ENCODE measurements at places on chromosomes 1 and 21.

- peak; percentile 71 for DNase-seq
These were observed 7.8 kb downstream of the CASZ1 start for GRCh38 chr1:10788592-10789006.

DNA sequence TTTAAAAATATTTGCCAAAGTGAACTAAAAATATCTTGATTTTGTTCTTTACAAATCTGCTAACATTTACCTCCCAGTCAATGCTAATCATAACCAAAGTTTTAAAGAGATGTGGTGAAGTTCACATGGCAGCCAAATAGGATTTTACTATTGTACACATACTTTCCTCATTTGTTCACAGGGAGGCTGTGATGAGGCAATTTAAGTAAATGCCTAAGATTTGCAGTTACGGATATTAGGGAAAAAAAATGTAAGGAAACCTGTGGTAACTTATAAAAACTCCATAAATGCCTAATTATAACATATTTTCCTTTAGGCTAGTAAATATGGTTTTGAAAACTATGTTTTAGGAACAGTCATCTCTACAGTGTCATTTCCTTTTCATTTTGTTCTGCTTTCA lies 32.4 kb downstream of the RGS5 start:
- no peak for DNase-seq

DNA sequence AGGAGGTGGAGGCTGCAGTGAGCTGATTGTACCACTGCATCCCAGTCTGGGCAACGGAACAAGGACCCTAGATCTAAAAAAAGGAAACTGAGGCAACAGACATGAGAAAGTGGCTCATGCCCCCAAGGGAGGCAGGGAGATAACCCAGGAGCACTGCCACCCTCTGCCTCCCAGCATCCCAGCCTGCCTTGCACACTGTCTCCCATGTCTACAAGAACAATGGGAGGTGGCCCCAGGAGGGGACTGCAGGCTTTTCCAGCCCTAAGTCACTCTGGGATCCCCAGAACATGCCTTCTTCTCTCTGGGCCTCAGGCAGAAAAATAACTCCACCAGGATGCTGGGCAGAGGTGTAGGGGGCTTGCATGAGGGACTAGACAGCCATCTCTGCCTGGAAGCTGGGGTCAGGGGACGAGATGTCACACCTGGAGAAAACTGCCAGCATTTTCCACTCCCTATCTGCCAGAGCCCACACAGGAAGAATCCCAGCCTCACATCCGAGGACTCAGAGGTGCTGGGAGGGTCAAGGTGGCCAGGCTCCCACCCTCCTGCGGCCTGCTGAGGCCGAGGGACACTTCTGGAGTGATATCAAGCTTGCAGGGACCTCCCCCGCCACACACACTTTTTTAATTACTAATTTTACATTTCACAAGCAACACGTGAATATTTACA lies 21.4 kb downstream of the RUNX3 start:
- DNase-seq = no peak

DNA sequence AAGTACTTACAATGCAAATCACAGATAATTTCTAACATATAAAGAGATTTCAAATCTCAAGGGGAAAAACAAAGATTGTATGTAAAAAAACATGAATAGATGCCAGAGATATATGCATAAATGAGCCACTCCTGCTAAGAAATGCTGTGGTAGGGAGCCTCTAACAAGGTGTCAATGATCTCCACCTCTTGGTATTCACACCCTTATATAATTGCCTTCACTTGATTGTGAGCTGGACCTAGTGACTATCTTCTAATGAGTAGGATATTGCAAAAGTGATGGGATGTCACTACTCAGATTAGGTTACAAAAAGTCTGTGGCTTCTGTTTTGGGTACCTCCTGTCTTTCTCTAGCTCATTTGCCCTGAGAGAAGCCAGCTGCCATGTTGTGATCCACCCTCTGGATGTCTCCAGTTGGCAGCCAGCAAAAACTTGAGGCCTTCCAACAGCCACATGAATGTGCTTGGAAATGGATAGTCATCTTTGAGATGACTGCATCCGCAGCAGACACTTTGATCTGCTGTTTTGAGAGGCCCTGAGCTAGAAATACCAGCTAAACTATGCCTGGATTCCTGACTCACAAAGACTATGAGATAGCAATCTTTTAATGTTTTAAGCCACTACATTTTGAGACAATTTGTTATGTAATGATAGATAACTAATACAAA lies 196.1 kb upstream of the FGGY start:
- DNase-seq = no peak

- DNase-seq = no peak
These were observed 5.1 kb upstream of the OLFML2B start for GRCh38 chr1:162028726-162029125.

DNA sequence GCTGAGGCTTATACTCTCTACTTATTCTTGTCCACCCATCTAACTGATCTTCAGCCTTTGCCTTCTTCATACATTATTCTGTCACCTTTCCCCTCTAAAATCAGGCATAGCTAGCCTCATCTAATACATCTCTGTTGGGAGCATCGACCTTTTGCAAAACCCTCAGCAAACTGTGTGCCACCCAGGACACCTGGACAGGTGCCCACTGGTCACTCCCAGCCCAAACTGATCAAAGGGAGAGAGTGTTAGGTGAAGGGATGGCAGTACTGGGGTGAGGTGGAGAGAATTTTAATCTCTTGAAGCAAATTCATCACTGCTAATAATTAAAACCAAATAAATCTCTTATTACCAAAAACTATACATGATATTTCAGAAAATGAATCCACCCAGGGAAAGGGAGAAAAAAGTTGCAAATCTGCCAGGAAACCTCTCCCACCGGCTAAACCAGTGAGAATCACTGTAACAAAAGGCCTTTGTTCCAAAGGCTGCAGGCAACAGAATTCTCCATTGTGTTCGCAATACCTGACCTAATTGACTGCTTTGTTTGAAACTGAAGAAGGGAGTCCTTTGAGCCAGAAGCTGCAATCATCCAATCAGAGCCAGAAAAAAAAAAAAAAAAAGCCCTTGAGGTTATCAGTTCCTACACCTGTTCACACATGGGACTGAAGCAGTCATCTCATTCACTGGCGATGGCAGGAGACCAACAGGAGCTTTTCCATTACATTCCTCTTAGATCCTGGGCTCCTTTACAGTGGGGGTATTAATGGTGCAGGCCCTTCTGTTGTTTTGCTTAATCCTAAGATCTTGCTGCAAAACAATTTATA lies 172.6 kb downstream of the APP start:
- no peak for DNase-seq

- no peak for DNase-seq
These were observed 84.7 kb upstream of the VAMP3 start for GRCh38 chr1:7686301-7686850.

DNA sequence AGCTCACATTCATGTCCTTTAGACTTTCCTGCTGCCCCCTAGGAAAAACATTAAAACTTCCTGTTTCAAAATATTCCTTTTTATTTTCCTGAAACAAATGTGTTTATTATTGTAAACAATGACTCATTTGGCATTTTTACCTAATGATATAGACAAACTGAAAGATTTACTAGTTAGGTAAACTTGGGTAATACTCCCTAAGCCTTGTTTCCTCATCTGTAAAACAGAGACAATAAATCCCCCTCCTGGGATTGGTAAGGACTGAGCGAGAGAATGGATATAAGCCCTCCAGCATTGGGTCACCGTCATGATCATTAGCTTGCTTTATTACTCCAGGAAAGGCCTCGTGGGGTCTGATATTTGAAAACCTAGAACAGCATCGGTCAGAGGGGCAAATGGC lies 59.8 kb downstream of the LPAR3 start:
- DNase-seq = no peak

- no peak for DNase-seq
These were observed 297.8 kb downstream of the BRINP3 start for GRCh38 chr1:190179817-190180216.

DNA sequence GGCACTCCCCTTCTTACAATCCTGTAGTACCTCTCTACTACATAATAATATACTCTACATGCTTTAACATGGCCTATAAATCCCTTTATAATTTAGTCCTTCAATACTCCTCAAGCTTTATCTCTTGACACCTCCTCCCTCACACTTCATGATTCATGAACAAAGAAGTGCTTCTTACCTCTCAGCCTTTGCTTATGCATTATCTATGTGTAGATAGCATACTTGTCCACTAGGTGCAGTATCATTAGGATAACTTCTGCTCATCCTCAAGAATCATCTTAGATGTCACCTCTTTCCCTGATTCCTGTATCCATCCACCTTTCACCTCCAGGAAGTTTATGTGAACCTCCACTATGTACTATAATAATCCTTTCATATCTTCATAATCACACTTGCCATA lies 74.4 kb downstream of the COL24A1 start:
- no peak for DNase-seq

GRCh38 chr1:95223110-95223509 lies 10.9 kb upstream of the RWDD3 start:
- DNase-seq = no peak

DNA sequence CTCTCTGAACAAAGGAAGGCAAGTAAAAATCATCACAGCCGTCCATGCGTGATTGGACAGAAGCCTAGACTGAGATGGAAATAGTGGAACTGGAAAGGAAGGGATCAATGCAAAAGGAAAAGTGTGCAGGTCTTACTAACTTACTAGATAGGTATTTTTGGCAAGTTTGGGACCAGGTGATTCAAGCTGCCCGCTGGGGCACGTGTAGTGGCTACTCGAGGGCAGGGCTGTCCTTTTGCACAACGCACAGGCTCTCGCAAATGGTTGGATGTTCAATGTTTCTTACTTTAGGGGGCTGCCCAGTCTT lies 566 bp upstream of the ALG6 start:
- no peak for DNase-seq

- no peak for DNase-seq
These were observed 807.3 kb upstream of the RGS18 start for GRCh38 chr1:191350938-191351337.

GRCh38 chr1:55712148-55712547 lies 497.0 kb upstream of the USP24 start:
- DNase-seq = no peak

GRCh38 chr1:163712321-163712720 lies 390.6 kb downstream of the NUF2 start:
- no peak for DNase-seq

DNA sequence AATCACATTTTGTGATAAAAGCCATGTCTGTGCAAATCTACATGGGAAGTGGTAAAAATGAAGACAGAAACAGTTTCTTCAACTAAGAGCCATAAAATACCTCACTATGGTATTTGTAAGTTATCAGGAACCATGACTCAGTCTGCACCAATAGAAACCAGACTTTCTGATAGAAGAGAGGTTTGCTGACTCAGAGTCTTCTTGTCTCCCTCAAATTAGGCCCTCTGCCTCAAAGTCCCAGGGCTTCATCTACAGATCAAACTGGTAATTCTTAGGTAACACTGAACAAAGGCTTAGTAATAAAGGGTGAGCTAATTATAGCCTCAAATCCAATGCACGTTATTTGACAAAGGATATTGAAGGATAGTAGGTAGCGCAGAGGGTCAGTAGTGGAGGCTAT lies 30.9 kb upstream of the SSX2IP start:
- DNase-seq = no peak

- DNase-seq = no peak
These were observed 61.3 kb downstream of the ASTN1 start for GRCh38 chr1:177103005-177103852.

DNA sequence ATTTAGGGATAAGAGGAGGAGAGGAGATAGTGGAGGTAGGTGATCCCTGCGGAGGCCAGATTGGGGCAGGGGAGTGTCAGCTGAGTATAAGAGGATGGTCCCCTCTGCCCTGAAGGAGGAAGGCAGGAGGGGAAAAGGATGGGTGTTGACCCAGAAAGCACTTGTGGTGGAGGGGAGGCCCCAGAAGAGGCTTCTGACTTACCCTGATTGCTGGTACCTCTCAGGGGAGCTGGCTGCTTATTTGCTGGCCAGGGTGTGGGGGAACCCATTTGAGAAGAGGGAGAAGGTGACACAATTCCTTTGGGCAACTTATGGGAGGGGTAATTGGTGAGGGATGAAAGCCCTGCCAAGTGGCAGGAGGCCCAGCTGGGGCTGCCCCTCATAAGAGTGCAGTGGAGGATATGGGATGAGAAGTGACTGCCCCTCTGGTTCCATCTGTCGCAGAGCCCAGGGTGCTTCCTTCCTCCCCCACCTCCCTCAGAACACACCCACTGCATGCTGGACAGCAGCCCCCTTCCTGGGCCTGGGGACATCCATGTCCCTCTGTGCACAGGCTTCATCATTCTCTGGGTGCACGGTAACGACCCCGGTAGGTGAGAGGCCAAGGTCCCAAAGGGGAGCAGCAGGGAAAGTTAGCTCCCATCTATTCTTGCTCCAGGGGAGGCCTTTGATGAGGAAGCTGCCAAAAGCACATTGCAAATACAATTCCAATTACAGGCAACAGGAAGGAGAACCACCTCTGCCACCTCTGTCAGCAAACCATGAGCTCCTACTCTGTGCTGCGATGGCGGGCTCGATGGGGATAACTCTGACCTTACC lies 1.4 kb upstream of the PCSK9 start:
- no peak for DNase-seq

DNA sequence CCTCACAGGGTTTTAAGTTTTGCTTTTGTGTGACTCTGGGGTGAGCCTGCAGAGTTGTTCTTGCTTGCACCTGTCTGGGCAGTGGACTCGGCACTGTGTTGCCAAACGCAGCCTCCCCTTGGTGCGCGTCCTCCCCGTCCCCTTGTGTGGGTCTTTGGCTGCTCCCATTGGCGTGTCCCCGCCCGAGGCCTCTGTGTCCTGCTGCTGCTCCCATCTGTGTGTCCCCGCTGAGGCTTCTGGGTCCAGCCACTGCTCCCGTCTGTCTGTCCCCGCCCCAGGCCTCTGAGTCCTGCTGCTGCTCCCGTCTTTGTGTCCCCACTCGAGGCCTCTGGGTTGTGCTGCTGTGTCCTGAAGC lies 62.8 kb downstream of the PCNT start:
- no peak for DNase-seq

GRCh38 chr1:92356956-92357355 lies 58.1 kb downstream of the RPAP2 start:
- no peak for DNase-seq

GRCh38 chr1:58619286-58620054 lies 42.4 kb upstream of the TACSTD2 start:
- DNase-seq = no peak

DNA sequence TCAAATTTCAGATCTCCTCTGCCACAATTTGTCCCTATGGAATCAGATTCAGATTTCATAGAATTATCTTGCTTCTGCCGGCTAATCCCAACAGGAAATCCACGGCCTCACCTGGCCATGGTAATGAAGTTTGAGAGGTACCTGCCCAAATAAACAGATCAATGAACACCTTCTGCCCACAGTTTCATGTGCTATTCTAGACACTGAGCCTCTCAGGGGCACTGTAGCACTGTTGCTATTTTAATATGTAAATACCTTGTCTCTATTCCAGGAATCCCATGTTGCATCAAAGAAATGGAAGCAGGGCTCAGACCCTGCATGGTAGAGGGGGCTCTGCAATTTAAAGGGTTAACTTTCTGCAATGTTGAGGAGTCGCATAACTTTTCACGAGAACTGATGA lies 593.1 kb downstream of the PTBP2 start:
- no peak for DNase-seq

- no peak for DNase-seq
These were observed 66.2 kb upstream of the RNPC3 start for GRCh38 chr1:103459346-103459745.

GRCh38 chr1:22428672-22429071 lies 23.0 kb upstream of the ZBTB40 start:
- no peak for DNase-seq

Data from left lobe of liver (tissue), 2 donors.